ENCODE measurements at places on chromosomes 1 and 21.

- no peak for DNase-seq
Measured at GRCh38 chr1:229895605-229896004, 171.4 kb upstream of the GALNT2 start.

DNA sequence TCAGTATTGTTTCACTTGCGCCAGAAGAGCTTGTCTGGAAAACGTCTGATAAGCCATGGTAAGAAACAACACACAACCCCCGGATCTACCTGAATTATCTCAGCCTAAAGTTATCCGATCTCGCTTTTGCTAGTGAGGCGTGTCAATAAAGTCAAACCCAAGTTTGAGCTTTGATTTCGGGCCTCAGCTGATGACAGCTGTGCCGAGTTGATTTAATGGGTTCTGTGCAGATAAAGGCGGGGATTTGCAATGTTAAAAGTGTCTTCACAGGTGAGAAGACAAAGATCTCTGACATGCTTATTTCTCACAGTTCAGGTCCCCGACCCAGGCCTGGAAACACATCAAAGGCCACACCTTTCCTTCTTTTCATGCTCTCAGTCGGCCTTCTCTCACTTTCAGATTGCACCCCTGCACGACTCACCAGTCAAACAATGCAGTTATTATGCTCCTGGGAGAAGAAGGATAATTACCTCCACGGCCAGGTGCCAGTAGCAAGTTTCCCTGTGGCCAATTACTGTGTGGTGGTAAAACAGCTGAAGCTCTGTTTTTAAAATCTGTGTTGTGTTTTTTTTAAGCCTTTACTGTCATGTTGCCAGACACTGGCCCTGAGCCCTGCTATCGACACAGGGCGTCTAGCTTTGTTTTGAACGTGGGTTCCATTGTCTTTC lies 245.3 kb upstream of the RUNX1 start:
- peak; percentile 38 for DNase-seq

- DNase-seq: no peak
Measured at GRCh38 chr1:174000371-174000770, 21.8 kb downstream of the RC3H1 start.

- DNase-seq: no peak
Measured at GRCh38 chr1:54462597-54463258, 56.5 kb upstream of the SSBP3 start.

DNA sequence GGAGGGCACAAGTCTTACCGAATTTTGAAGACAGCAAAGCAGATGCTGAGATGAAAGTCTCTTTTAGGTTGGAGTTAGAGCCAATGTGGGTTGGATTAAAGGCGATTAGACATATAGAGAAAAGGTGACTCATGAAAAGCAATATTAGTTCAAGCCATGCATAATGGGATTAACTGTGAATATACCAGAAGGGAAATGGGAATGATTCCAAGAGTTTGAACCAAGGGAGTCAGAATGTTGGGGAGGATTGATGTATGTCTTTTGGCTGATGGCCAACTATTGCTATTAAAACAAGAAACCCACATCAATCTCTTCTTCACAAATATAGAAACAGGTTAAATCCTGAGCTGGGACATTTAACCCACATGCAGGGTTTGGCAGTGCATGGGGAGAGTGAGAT lies 1.2 kb downstream of the HMGCS2 start:
- peak; percentile 42 for DNase-seq

GRCh38 chr21:46557469-46557868 lies 47.4 kb downstream of the S100B start:
- DNase-seq: no peak

- no peak for DNase-seq
Measured at GRCh38 chr1:35727434-35728040, 8.9 kb upstream of the C1orf216 start.

All from HT-29 (cell line).